Colonic mucosa (tissue), 4 donors: ENCODE measurements at places on chromosomes 1 and 21. TPM values are rescaled to one million over a fixed set of nuclear protein-coding genes. Genes with fewer than 3 reads are reported as not detected.

Gene KRTAP11-1
- not detected for total RNA-seq

Gene PPM1J
- 1.0 TPM for total RNA-seq

Gene TCHH
- total RNA-seq: not detected

Gene SNAPIN
- 29.3 TPM for total RNA-seq

Gene STYXL2
- not detected for total RNA-seq

DNA sequence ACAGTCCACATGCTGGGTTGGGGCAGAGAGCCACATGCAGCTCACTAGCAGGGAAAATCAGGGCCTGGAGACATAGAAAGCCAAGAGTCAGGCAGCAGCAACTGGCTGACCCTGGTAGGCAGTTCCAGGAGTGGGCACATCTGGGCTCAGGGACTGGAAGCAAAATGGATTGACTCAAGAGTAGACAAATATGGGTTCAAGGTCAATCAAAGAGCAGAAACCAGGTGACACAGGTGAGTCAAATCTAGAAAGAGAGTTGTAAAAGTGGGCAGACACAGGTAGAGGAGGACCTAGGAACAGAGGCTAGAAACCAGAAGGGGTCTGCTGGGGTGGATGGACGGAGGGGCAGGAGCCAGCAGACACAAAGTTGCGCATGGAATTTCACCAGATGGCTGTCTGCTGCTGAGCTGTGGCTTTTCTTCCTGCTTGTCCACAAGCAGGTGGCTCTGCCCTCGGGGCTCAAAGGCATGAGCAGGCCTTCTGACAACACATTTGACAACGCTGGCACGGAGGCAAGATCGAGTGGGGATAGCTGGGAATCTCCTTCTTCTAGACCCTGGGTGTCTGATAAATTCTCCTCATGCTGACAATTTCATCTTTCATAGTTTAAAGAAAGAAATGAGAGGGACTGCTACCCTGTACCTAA lies 40.8 kb upstream of the IGSF3 start:
- DNase-seq: no peak
- H3K27me3 ChIP-seq: no peaks in the 10 kb centered on the region
- no peaks in the 10 kb centered on the region for H3K36me3 ChIP-seq
- H3K27ac ChIP-seq: no peak overlapping the region
- H3K4me1 ChIP-seq: no peaks in the 10 kb centered on the region

GRCh38 chr1:175566247-175566646 lies 177.1 kb downstream of the TNR start:
- H3K27ac ChIP-seq: no peak overlapping the region
- H3K27me3 ChIP-seq: no peaks in the 10 kb centered on the region
- DNase-seq: no peak
- no peaks in the 10 kb centered on the region for H3K4me1 ChIP-seq

GRCh38 chr1:221856228-221857093 lies 114.6 kb upstream of the DUSP10 start:
- H3K36me3 ChIP-seq: no peaks in the 10 kb centered on the region
- DNase-seq: no peak
- no peak overlapping the region for H3K27ac ChIP-seq
- no peaks in the 10 kb centered on the region for H3K4me1 ChIP-seq
- no peak overlapping the region for H3K4me3 ChIP-seq

GRCh38 chr1:28096210-28097099 lies 8.0 kb upstream of the EYA3 start:
- no peaks in the 10 kb centered on the region for H3K36me3 ChIP-seq
- H3K4me1 ChIP-seq: no peaks in the 10 kb centered on the region
- H3K27me3 ChIP-seq: no peaks in the 10 kb centered on the region
- H3K27ac ChIP-seq: no peak overlapping the region
- DNase-seq: peak; percentile 4

- no peak overlapping the region for H3K27ac ChIP-seq
- no peaks in the 10 kb centered on the region for H3K4me1 ChIP-seq
- no peaks in the 10 kb centered on the region for H3K36me3 ChIP-seq
- H3K4me3 ChIP-seq: no peak overlapping the region
- H3K27me3 ChIP-seq: no peaks in the 10 kb centered on the region
These were observed 38.5 kb downstream of the EPHA2 start for GRCh38 chr1:16117369-16117768.

- H3K4me1 ChIP-seq: no peaks in the 10 kb centered on the region
- no peak for DNase-seq
- no peak overlapping the region for H3K4me3 ChIP-seq
- H3K36me3 ChIP-seq: no peaks in the 10 kb centered on the region
- no peaks in the 10 kb centered on the region for H3K27me3 ChIP-seq
- no peak overlapping the region for H3K27ac ChIP-seq
These were observed 663.2 kb upstream of the RGS18 start for GRCh38 chr1:191495040-191495439.

DNA sequence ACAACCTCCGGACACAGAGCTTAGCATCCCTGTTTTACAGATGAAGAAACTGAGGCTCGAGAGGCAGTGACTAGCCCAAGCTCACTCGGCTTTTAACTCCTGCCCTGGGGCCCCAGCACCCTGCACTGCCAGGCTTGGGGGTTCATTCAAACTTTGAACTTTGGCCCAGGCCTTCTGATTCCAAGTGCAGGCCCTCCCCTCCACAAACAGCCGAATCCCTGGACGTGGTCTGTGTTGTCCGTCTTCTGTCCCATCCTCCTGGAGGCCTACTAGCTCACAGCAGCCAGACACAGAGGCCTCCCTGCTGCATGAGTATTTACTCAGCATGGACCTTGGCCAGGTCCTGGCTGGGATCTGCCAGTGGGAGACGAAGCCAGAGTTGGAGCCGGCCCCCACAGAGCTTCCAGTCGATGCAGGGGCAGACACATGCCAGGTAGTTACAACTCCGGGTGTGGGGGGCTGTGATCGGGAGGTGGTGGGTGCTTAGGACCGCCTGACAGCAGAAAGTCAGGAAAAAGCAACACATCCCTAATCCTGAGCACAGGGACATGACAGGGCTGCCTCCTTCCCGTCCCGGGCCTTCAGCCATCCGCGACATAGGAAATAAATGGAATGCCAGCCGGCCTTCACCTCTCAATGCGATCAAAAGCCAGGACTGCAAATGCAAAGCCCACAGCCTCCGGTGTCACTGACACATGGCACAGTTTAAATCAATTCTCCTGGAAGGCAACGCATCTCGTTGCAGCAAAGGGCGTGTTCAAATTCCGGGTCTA lies 7.4 kb downstream of the IFFO2 start:
- peak; percentile 50 for DNase-seq
- H3K27me3 ChIP-seq: no peaks in the 10 kb centered on the region
- no peak overlapping the region for H3K4me3 ChIP-seq
- peaks cover 15% of the 10 kb centered on the region for H3K4me1 ChIP-seq
- peak overlapping the region; percentile 75 for H3K27ac ChIP-seq
- no peaks in the 10 kb centered on the region for H3K36me3 ChIP-seq

DNA sequence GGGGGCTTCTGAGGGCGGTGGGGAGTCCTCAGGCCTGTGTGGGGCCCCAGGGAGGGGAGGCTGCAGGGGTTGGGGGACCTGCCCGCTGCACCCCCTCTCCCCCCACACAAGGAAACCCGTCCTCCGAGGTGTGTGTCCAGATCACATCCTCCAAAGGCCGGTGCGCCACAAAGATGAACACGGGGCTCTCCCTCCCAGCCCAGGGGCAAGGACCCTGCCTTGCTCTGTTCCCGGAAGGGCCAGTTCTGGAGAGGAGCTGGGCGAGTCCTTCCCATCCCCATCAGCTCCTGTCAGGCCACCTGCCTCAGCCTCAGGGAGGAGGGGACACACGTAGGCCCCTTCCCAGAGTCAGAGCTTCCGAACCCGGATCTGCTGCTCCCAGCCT lies 2.5 kb upstream of the TTLL10 start:
- no peak overlapping the region for H3K27ac ChIP-seq
- no peak overlapping the region for H3K4me3 ChIP-seq
- peaks cover 8% of the 10 kb centered on the region for H3K4me1 ChIP-seq
- peaks cover 10% of the 10 kb centered on the region for H3K27me3 ChIP-seq
- no peaks in the 10 kb centered on the region for H3K36me3 ChIP-seq
